HCT116 (cell line): ENCODE measurements at places on chromosomes 11 and 22.

GRCh38 chr11:3830088-3830487 lies 10.7 kb downstream of the RHOG start:
- DNase-seq = no peak

- no peak for DNase-seq
Measured at GRCh38 chr22:37762389-37762836, 45.3 kb upstream of the GCAT start.

- no peak for DNase-seq
Measured at GRCh38 chr11:87252869-87253268, 215.1 kb downstream of the TMEM135 start.

DNA sequence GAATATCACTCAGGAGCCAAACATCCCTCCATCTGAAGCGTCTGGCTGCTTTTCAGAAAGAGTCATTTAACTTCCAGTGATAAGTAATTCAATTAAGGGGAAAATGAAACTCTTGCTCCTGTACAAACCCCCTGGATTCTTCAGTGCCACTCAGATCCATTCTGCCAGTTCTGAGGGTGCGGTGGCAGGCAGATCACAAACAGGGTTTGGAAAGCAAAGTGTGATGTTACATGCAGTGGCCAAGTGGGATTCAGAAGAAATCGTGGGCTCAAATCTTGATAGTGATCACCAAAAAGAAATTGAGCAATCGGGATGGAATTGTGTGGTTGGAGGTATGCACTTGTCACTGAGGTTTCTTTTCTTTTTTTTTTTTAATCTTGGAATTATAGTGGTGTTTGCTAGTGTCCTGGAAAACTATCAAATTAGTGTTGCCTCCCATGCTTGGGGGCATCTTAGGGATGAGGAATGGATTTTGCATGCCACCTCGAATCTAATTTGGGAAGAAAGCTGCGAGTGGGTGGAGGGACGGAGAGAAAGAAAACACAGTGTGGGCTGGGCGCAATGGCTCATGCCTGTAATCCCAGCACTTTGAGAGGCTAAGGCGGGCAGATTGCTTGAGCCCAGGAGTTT lies 22.5 kb upstream of the RTL6 start:
- no peak for DNase-seq

DNA sequence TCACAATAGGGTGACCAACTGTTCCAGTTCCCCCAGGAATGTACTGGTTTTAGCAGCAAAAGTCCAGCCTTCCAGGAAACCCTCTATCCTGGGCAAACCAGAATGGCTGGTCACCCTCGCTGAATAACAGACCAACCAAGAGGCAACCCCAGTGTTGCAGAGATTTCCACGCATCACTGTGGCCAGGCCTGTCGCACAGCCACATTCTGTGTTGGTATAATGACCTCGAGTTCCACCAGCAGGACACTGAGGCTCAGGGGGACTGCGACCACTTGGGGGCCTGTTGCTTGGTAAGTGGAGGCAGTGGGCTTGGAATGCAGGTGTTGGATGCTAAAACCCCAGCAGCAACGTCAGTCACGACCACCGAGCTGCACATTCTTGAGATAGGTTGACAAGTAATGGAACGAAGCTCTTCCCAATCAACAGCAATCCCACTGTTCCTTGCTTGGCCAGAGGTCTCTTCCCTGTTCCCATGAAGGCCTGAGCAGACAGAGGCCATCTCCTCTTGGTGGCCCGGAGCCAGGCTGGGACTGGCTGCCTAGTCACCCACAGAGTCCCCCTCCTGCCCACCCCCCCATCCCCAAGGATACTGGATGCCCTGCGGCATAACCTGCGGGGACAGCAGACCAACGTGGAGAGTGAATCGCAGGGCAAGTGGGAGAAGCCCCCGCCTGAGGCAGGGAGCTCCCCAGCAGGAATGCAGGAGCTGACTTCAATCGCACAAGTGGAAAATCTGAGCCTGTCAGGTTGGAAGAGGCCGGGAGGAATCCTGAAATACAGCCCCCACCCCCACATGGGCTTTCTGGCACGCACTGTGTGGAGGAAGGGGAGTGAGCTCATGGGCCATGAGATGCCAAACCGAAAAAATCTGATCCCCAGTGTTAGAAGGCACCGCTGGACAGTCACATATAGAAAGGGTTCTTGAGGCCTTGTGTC lies 43.4 kb upstream of the MN1 start:
- no peak for DNase-seq

DNA sequence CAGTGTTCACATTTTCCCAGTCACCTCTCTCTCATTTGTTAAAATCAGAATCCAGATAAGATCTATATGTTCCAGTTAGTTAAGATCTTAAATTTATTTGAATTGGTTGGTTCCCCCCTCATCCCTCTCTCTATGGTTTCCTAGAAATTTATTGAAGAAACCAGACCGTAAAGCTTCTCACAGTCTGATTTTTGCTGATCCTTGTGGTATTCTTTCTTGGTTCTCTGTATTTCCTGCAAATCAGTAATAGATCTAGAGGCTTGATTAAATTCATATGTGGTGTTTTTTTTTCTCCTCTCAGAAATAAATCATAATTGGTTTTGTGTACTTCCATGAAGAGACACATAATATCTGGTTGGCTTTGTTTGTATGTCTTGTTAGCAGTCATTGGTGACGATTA lies 147.5 kb downstream of the TMEM135 start:
- no peak for DNase-seq

DNA sequence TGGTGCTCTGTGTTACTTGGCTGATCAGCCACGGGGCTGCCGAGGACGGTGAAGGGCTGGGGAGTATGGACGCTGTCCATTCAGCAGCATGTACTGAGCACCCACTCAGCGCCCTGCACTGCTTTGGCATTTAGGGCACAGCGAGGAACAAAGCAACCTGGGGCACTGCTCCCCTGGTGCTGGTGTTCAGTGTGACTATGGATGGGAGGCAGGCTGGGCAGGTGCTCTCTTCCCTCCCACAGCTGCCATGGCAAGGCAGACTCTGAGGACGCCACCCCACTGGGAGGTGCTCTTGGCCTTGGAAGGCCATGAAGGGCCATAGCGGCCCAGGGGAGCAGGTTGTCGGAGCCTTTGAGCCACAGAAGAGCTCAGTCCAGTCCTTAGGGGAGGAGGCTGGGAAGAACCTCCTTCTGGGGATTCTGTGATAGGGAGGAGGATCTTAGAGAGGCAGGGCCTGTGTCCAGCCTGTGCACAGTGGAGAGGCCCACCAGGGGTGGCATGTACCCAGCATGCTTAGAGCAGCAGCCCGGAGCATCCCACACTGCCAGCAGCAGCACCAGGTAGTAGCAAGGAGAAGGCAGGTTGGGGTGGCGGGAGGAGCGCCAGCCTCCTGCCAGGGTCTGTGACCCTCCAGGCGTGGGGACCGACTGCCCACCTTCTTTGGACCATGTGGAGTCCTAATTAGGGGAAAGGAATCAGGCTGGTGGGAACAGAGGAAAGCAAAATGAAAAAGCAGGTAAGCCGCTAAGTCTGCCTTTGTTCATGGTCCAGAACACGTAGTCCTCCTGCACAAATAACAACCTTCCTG lies 141.8 kb downstream of the MPPED1 start:
- no peak for DNase-seq

GRCh38 chr11:82883853-82884252 lies 16.4 kb downstream of the PRCP start:
- no peak for DNase-seq

DNA sequence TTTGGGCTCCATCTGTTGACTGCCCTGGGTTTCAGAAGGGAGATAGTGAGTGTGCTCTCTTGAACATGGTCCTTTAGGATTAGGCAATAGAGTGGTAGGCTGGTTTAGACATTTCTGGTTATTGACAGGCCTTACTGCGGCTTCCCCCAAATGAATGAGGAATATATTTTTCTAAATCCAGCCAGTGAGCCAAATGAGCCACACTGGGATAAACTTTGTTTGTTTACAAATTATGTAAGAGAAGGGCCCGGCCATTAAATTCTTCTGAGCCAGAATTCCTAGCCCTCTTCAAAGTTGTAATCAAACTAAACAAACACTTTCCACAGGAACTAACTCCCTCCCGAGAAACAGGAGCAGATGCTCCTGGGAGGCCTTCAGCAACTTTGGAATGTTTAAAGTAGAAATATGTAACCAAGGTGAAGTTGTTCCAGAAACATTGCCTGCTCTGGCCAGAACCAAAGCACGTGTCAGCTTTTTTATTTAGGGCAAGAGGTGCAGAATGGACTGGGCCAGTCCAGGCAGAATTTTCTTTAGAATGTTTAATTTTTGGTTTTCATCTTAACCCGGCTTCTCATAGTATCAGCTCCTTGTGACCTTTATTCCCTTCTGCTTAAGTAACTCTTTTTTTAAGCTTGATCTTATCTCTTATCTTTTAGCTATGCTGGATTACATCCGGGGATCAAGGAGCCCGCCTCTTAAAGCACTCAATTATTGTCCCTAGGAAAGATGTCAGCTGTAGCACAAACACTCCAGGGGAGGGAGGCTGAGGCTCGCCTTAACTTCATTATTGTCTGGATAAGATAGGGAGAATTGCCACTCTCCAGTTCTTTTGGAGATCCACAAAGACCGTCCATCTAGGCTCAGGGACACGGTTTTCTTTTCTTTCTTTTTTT lies 28.7 kb downstream of the ZNRF3 start:
- DNase-seq = no peak

DNA sequence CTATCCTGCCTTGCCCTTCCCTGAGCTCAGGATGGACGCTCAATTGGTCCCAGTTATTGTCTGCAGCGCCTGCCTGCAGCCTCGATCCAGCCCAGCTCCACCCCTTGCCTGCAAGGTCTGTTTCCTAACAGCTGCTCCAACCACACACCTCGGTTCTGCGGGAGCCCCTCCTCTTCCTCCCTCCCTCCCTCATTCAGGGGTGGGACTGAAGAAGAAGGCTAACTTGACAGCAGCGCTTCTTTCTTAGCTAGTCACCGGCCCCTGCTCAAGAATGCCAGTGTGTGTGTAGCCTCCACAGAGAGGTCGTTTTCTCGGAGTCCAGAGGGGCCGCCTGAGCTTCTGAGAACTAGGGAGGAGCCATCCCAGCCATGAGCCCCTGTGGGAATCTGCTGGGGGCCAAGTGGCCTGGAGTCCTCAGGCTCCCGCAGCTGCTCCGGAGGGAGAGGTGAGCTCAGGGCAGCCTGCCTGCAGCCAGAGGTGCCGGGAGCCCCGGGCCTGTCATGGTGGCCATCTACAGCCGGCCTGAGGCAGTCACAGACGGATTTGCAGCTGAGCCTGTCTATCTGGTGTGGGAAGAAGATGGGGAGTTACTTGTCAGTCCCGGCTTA lies 36.1 kb downstream of the LIMK2 start:
- DNase-seq = no peak

DNA sequence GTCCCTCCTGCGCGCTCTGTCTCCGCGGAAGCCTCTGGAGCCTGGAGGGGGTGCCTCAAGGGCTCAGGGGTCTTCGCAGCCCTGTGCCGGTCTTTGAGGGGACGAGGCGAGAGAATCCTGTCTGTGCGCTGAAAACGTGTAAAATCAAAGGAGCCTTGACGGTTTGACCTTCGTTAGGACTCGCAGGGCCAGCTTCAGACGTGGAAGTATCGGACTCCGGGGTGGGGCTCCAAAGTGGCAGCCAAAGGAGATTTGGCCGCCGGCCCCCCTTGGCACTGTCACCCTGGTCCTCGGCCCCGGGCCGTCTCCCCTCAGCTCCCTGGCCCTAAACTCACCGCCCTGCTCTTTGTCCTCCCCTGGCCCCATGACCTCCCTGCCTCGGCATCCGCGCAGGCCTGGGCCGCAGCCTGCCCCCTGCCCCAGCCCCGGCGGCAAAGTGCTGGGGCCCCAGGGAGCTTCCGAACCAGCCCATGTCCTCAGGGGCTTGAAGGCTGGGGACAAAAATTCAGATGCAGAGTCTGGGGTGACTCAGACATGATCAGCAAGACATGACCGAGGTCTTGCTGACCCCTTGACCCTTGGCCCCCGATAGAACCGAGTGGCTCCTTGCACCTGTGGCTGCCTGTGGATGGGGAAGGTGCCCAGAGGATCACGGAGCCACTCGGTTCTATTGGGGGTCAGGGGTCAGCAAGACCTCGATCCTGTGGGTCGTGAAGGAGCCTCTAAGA lies 6.9 kb upstream of the PHRF1 start:
- no peak for DNase-seq
